Brain microvascular endothelial cell (primary cell): ENCODE measurements at places on chromosomes 3 and 15.
A peak's percentile ranks its signal among the peaks of the same experiment; 100 is the strongest.

- DNase-seq, result no peak
Observed at GRCh38 chr15:39942101-39942752, 8.3 kb downstream of the EIF2AK4 start.

DNA sequence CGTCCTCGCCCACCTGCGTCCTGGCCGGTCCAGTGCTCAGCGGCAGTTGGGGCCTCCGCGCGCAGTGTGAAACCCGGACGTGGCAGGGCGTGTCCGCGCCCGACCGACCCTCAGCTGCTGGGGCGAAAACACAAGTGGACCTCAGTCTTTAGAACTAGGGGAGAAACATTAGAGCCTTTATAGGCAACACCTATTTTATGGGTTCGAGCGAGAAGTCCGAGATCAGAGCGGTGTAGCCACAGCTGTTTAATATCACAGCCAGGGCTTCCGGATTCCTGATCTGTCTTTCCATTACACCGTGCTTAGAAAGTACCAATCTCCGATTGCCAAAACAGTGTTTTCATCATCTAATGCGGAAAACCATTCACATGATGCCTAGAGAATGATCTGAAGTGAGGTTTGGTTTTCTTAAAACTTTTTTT, 506 bp downstream of the RAD51 start:
- no peak for DNase-seq

GRCh38 chr15:87758794-87759418, 497.6 kb downstream of the NTRK3 start:
- DNase-seq, result no peak

GRCh38 chr3:74883690-74884089, 269.2 kb upstream of the CNTN3 start:
- DNase-seq, result no peak

DNA sequence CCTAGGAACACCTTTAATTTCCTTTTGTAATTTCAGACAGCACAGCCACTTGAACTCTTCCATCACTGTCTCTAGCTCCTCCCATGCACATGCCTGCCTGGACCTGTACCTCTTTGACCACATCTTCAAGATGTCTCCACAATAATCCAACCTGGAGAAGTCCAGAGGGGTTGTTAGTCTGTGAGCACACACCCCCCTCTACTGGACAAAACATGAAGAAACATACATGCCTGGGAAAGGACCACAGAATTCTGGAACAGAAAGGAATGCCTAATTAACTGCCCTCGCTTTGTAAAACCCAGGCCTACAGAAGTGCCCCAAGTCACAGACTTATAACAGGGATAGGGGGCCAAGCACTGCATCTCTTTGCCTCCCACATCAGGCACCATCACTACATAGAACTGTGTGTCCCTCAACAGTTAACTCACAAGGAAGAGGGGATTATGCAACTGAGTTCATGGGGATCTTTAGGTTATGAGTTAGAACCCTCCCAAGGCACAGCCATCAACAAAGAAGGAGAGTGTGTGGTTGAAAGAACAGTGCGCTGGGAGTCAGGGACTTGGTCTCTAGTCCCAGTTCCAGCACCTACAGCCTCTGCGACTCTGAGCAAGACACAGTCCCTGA, 61.7 kb downstream of the FMN1 start:
- peak; percentile 70 for DNase-seq

DNA sequence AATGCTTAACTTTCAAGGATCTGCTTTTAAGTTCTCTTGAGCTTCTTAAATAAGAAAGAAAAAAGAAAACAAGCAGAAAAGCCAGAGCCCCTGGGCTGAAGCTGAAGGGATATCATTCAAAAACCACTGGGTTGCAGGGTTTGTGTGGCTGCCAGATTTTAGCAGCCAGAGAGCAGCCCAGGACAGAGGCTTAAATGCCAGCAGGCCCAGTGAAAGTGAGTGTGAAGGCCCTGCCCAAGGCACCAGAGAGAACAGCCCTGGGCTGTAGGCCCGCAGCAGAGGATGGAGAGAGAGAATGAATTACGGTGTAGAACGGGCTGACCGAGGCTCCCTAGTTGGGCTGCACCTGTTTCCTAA, 106.3 kb upstream of the BOC start:
- DNase-seq, result no peak

DNA sequence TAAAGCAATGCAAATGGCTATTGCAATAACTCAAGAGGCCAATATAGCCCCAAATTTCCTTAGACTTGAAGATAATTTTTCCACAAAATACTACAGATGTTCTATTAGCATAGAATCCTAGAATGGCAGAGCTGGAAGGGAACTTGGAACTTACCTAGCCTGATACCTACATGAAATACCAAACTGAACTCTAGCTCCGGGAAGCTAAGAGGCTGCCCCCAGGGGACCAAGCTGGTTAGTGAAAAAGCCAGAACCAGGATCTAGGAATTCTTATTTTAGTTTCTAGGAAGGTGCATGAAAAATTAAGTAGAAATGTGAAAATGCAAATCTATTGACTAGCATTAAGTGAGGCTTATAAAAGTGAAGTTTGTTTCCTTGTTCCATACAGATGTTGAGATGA, 256.0 kb upstream of the CBLB start:
- DNase-seq, result no peak

- no peak for DNase-seq
Observed at GRCh38 chr3:122100591-122101463, 45.7 kb downstream of the CD86 start.
